ENCODE measurements at places on chromosomes 13 and 19.

GRCh38 chr19:38072776-38073750, 151.0 kb downstream of the DPF1 start:
- DNase-seq: no peak

DNA sequence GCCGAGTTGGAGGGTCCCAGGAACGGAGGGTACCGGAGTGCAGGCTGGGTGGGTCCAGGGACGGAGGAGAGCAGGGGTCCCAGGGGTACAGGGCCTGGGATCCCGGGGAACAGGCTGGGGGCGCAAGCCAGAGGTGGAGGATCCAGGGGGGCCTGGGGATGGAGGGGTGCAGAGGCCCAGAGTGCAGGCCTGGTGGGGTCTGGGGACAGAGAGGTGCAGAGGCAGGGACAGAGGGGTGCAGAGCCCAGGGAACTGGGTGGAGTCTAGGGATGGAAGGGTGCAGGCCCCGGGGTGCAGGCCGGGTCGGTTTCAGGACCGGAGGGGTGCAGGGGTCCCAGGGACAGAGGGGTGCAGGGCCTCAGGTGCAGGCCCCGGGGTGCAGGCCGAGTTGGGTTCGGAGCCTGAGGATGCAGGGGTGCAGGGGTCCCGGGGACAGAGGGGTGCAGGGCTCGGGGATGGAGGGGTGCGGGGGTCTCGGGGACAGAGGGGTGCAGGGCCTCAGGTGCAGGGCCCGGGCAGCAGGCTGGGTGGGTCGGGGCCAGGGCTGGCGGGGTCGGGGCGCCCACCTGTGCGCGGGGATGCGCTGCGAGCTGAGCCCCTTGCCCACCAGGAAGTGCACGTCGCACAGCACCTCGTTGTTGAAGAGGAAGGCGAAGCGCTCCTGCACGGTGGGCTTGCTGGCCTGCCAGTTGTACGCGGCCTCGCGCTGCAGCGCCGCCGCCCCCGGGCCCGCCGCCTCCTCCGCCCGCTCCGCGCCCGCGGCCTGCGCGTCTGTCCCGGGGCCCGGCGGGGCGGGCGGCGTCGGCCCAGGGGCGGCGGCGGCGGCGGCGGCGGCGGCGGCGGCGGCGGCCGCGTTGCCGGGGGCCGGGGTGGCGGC, 545 bp downstream of the BTBD2 start:
- DNase-seq: no peak

- DNase-seq: no peak
Observed at GRCh38 chr19:17871878-17872250, at the start of gene SLC5A5. SLC5A5 (plus strand) TSS chr19:17871945; CDS start chr19:17872320, 375 bp downstream.

DNA sequence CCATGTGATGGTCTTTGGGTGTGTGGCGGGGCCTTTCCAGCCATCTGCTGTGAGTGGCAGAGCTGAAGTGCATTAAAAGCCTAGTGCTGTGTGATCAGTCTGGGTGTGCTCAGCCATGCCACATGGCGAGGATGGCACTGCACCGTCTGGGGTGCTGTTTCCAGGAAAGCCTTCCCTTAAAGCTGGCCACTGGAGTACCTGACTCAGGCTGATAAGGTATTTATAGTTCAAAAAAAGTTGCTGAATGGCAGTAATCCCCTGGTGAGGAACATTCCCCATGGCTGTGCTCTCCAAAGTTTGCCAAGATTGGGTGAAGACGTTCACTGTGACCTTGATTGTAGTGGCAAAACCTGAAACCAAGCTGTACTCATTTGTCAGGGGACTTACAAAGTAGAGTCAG, 6.0 kb downstream of the GPI start:
- DNase-seq: no peak

DNA sequence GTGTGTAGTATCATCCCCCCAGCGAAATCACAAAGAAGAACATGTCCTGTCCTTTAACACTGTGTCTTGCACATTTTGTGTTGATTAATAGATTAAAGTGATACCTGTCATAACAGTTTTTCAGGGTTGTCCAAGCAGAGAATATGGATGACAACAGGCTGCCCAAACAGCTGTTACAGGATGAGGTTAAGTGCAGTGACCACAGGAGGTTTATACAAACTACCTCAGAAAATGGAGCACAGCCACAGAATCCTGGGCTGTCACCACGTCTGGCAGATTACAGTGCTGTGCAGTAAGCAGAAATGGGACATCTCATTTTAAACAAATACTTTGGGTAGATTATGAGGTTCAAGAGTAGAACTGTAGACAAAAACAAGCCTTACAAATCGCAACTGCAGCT, 575.6 kb downstream of the DCT start:
- no peak for DNase-seq

DNA sequence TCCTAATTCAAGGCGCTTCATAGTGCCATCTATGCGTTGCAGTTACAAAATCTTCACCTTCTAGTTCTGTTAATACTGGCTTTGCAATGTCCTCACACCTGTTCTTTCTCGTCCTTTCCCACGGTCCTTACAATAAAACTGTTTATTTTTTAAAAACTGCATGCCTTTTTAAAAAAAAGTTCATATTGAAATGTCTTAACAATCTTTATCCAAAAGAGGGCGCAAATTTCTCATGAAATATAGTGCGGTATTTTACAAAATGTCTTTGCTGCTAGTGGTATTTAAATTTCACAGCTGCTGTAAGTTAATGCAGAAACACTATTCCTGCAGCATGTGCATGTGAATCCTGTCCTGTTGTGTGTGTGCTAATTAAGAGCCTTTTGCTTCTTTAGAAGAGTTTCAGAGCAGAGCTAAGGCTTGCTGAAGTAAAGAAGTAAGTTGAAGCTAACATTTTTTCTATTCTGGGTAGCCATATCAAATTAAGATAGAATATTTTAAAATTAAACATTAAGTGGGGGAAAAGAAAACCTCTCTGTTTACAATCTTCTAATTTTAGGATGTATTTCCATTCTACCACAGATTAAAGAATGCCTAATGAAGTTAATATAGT, 15.8 kb upstream of the CLDN10 start:
- DNase-seq: no peak

GRCh38 chr13:52950436-52950956, 78.1 kb upstream of the OLFM4 start:
- no peak for DNase-seq

DNA sequence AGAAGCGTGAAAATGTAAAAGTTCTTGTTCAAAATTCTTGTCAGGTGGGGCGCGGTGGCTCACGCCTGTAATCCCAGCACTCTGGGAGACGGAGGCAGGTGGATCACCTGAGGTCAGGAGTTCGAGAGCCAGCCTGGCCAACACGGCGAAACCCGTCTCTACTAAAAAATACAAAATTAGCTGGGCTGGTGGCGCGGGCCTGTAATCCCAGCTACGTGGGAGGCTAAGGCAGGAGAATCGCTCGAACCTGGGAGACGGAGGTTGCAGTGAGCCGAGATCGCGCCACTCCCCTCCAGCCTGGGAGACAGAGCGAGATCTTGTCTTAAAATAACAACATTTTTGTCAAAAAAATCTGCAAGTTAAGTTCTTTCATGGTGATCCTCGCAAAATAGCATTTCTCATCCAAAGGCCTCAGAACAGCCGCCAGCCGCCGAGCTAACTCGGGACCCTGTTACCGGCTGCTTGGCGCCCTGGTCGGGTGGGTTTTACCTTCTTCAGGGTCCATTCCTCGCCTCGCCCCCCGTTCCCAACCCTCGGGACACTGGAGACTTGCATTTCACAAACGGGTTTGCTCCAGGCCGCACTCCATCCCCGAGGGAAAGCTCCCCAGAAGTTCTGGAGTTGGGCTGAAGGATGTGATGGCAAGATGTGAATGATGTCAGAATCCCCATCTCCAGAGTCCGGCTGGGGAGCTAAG, 1.6 kb downstream of the LATS2 start:
- no peak for DNase-seq

- peak; percentile 79 for DNase-seq
Observed at GRCh38 chr13:78881751-78882150, 222.8 kb upstream of the OBI1 start.

DNA sequence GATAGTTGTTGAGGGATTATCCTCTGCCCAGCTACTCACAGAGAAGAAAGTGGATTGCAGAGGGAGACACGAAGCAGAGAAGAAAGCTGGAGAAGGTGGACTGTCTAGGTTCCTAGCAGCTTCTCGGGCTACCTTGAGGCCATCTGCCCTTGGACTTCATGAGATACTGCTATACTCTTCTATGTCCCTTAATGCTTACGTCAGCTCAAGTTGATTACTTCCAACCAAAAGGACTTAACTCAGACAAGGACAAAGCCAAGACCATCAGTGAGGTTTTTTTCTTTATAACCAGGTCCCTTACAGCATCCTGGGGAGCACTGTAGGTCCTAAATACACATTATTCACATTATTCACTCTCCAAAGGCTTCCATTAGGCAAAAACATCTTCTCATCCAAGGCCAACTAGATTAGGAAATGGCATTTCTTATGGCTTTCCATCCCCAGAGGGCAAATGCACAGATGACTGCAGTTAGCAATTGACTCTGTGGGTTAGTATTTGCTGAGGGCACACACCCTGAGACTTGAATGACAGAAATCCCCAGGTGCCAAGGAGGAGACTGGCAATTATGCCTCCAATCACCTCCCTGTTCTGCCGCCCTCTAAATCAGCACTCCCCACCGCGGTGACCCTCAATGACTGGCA, 4.1 kb upstream of the UBE2L5 start:
- no peak for DNase-seq

GRCh38 chr19:32465176-32465575, 59.6 kb downstream of the DPY19L3 start:
- DNase-seq: no peak

GRCh38 chr19:51440846-51441409, 17.3 kb downstream of the SIGLEC8 start:
- no peak for DNase-seq

DNA sequence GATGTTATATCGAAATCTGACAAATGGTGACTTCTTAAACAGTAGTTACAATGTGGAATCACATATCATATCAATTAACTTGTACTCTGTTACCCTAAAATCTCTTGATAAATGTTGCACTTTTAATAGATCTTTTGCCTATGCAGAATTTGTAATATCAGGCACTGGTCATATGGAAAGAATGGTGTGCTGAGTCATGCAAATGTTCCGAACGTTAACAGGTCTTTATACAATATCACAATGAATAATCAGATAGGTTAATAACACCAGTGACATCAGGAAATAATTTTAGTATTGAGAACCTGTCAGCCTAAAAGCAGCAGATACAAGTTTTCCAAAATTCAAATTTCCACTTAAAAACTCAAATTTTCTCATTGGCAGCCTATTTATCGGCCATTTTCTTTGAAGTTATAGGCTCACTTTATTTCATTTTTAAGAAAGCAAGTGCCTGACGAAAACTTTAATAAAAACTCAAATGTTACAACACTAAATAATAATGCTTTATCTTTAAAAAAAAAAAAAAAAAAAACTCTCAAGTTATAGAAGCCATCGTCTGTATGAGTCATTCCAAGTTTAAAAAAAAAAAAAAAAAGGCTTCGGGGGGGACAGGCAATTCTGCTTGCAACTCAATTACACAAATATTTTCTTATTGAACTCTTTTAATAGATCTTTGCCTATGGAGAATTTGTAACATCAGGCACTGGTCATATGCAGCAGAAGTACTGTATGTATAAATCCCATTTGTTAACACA, 180.9 kb downstream of the DIAPH3 start:
- DNase-seq: no peak

DNA sequence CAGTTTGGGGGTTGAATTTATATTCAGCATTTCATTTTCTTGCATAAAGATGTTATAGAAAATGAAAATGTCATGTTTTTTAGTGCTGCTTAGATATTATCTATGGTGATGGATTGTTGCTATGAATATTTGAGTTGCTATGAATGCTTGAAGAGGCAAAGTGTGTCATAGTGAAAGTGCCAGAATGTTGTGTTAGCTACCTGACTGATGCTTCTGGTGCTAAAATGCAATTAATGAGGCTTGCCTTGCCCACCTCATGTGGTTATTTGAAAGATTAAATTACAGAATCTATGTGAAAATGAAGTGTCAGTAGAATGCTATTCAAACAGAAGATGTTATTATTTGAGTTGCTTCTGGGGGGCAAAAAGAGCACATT, 62.7 kb upstream of the MYCBP2 start:
- no peak for DNase-seq

- DNase-seq: no peak
Observed at GRCh38 chr13:103537616-103538015, 471.4 kb upstream of the SLC10A2 start.

DNA sequence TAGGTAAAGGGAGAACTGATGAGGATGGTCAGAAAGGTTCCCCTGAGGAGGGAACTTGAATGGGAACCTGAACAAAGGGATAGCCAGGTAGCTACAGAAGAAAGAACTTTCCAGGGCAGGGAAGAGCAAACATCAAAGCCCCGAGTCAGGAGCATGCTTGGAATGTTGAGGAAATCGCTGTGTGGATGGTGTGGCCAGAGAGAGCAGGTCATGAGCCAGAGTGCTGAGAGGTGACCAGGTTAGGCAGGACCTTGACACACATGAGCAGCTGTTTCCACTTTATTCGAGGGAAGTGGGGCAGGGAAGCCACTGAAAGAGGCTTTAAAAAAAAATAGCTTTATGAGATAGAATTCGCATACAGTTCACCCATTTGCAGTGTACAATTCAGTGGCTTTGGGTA, 4.4 kb downstream of the RAB8A start:
- no peak for DNase-seq

GRCh38 chr13:113798200-113798811, 39.3 kb downstream of the TMEM255B start:
- DNase-seq: no peak

DNA sequence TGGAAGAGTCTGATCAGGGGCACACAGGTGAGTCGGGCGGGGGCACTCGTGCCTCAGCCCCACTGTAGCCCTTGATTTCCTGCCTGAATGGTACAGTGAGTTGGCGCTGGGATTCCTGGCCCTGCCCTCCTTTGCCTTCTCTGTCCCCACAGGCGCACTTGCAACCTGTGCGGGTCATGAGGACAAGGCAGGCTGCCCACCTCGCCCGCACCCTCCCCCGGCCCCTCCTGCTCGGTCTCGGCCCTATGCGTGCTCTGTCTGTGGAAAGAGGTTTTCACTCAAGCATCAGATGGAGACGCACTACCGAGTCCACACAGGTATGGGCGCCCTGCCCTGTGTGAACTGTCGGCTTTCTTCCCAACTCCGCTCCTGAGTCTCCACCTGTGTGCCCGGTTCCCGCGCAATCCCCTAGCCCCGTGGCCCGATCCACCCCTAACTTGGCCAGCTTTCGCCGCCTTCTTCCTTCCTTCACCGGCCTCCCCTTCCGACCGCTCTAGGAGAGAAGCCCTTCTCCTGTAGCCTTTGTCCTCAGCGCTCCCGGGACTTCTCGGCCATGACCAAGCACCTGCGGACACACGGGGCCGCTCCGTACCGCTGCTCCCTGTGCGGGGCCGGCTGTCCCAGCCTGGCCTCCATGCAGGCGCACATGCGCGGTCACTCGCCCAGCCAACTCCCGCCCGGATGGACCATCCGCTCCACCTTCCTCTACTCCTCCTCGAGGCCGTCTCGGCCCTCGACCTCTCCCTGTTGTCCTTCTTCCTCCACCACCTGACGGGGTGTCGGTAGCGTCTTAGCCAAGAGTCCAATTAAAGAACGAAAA, 1.6 kb upstream of the KMT2B start:
- DNase-seq: peak; percentile 14
